ENCODE measurements at places on chromosomes 7 and 10.
A peak's percentile ranks its signal among the peaks of the same experiment; 100 is the strongest.

DNA sequence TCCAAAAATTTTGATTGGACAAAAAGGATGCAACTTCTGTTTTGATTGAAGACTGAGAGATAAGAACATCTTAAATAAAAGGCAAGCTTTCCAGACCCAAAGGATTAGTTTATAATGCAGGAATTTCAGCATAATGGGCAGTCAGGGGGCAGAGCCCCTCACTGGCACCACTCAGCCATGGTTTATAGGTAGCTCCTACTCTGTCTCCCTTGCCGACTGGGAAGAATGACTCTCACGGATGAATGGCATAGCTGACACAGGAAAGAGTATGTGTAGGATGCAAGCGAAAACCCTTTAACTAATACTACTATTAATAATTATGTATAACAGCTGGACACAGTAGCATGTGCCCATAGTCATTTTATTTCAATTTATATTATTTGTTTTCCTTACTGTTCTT, 53.3 kb downstream of the GALNT11 start:
- peaks cover 16% of the 10 kb centered on the region for H3K4me1 ChIP-seq
- H3K36me3 ChIP-seq = no peaks in the 10 kb centered on the region
- no peak overlapping the region for H3K4me3 ChIP-seq

GRCh38 chr10:61899663-61899996, 1.9 kb upstream of the ARID5B start:
- H3K4me1 ChIP-seq = peaks cover 39% of the 10 kb centered on the region
- H3K36me3 ChIP-seq = no peaks in the 10 kb centered on the region
- peak overlapping the region; percentile 80 for H3K27ac ChIP-seq
- peak overlapping the region; percentile 63 for H3K4me3 ChIP-seq

- H3K4me1 ChIP-seq = no peaks in the 10 kb centered on the region
- no peak overlapping the region for H3K4me3 ChIP-seq
- DNase-seq = no peak
Measured at GRCh38 chr10:51800725-51801424, 101.5 kb upstream of the CSTF2T start.

- H3K4me3 ChIP-seq = no peak overlapping the region
- no peak overlapping the region for H3K27ac ChIP-seq
- no peaks in the 10 kb centered on the region for H3K4me1 ChIP-seq
- no peaks in the 10 kb centered on the region for H3K27me3 ChIP-seq
- DNase-seq = no peak
Measured at GRCh38 chr7:116899308-116899707, 36.9 kb downstream of the CAPZA2 start.

DNA sequence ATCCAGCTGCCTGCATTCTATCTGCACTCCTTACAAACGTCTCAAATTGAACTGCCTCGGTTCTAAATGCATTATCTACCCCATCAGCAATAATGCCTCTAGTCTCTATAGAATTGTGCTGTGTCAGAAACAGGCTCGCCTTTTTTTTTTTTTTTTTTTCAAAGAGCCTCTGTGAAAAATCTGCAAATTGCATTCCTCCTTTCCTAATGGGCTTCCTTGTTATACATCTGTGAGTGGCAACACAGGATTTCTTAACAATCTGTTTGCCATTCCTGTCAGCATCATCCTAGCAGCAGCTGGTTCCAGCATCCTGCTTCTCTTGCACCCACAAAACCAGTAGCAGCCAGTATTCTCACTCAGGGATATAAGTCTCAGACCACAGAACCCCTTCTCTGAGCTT, 413.5 kb upstream of the SEMA3D start:
- no peak overlapping the region for H3K4me3 ChIP-seq
- H3K27me3 ChIP-seq = no peaks in the 10 kb centered on the region
- H3K36me3 ChIP-seq = no peaks in the 10 kb centered on the region
- H3K27ac ChIP-seq = no peak overlapping the region

DNA sequence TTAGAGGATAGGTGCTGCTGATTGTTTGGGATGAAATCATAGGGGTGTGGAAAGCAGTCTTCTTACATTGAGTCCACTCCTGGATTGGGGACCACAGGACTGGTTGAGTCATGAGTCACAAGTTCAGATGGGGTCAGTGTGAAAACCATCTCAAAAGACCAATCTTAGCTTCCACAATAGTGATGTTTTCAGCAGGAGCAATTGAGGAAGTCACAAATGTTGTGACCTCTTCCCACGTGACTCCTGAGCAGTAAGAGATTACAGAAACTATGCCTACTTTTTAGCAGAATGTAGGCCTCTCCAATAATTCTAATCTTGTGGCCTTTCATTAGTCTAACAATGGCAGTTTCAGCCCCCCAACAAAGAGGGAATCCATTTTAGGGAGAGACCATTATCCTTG, 256.9 kb upstream of the CDC14C start:
- no peaks in the 10 kb centered on the region for H3K27me3 ChIP-seq
- H3K4me3 ChIP-seq = no peak overlapping the region
- DNase-seq = no peak
- H3K4me1 ChIP-seq = no peaks in the 10 kb centered on the region
- H3K27ac ChIP-seq = no peak overlapping the region
- no peaks in the 10 kb centered on the region for H3K36me3 ChIP-seq

GRCh38 chr10:50740293-50740648, 535 bp downstream of the ASAH2B start:
- no peak for DNase-seq
- no peaks in the 10 kb centered on the region for H3K36me3 ChIP-seq
- H3K4me1 ChIP-seq = peaks cover 11% of the 10 kb centered on the region
- H3K4me3 ChIP-seq = peak overlapping the region; percentile 57
- H3K27me3 ChIP-seq = no peaks in the 10 kb centered on the region

GRCh38 chr10:34791947-34792346, 23.1 kb downstream of the PARD3 start:
- H3K36me3 ChIP-seq = no peaks in the 10 kb centered on the region
- H3K27ac ChIP-seq = no peak overlapping the region
- no peaks in the 10 kb centered on the region for H3K4me1 ChIP-seq

DNA sequence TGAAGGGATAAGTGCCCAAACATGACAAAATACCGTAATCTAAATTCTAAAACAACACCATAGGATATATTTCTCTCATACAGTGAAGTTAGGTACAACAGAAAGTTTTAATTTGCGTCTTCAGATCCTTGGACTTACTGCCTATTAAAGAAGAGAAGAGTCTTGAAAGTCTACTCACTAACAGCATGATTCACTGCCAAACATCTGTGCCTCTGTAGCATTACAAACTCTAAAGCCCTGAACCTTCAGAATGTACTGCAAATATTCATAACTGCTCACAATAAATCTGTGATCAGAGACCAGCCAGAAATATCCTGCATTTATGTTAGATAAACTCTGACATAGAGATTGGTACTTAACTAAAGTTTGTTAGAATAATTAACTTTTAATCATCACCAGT, 365.3 kb downstream of the PARD3 start:
- no peaks in the 10 kb centered on the region for H3K27me3 ChIP-seq
- no peak overlapping the region for H3K27ac ChIP-seq
- H3K4me1 ChIP-seq = no peaks in the 10 kb centered on the region
- H3K4me3 ChIP-seq = no peak overlapping the region
- no peak for DNase-seq
- no peaks in the 10 kb centered on the region for H3K36me3 ChIP-seq

GRCh38 chr7:81330108-81330507, 411.3 kb upstream of the SEMA3C start:
- DNase-seq = no peak
- H3K4me1 ChIP-seq = no peaks in the 10 kb centered on the region
- no peak overlapping the region for H3K27ac ChIP-seq
- H3K4me3 ChIP-seq = no peak overlapping the region

GRCh38 chr10:14761372-14761771, 13.3 kb downstream of the FAM107B start:
- H3K27me3 ChIP-seq = no peaks in the 10 kb centered on the region
- H3K4me3 ChIP-seq = no peak overlapping the region
- no peak overlapping the region for H3K27ac ChIP-seq

DNA sequence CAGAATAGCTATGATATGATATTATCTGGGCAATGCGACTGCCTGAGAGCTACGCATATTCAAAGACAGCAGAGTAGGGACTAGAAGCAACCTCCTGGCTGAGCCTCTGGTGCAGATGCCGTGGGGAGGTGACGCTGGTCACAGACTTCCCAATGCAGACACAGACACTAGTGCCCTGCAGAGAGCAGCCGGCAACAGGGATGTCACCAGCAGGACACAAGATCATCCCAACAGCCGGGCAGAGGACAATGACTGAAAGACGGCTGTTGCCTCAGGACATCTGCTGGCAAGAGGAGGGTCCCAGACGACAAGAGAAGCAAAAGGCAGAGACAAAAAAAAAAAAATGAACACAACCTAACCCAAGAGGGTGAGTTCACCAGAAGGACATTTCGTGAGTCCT, 104.6 kb downstream of the CALN1 start:
- no peaks in the 10 kb centered on the region for H3K4me1 ChIP-seq
- no peaks in the 10 kb centered on the region for H3K36me3 ChIP-seq
- no peak overlapping the region for H3K4me3 ChIP-seq
- H3K27ac ChIP-seq = no peak overlapping the region
- no peaks in the 10 kb centered on the region for H3K27me3 ChIP-seq
- DNase-seq = no peak

DNA sequence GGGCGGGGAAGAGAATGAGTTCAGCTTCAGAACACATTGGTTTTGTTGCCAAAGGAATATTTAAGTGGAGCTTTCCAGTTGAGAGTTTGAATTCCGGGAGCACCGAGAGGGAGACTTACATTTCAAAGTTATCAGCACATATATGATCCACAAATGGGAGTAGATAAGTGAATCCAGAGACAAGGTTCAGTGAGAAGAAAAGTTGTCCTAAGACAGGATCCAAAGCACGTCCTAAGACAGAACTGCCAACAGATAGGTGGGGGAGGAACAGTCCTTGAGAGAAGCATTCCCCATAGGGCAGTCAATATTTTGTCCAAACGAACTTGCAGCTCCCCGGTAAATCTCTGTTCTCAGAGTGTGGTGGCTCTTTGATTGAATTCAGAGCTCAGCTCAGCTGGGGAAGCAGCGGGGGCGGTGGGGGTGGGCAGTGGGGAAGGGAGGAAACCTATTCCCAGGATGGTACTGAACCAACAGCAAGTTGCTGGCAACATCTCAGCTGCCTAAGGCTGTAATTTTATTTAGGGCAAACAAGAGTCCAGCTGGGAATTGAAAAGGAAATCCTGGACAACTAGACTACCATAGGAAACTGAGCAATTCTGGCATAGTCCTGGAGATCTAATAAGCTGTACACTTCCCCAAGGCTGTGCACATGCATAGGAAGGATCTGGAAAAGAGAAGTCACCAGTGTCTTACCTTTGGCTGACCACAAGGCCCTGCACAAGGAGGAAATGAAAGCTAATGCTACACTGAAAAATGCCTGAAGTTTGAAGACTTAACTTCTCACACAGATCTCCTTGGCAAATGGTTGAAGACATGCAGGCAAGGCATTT, 94.2 kb upstream of the CXCL12 start:
- no peaks in the 10 kb centered on the region for H3K36me3 ChIP-seq
- H3K27ac ChIP-seq = no peak overlapping the region
- DNase-seq = no peak

DNA sequence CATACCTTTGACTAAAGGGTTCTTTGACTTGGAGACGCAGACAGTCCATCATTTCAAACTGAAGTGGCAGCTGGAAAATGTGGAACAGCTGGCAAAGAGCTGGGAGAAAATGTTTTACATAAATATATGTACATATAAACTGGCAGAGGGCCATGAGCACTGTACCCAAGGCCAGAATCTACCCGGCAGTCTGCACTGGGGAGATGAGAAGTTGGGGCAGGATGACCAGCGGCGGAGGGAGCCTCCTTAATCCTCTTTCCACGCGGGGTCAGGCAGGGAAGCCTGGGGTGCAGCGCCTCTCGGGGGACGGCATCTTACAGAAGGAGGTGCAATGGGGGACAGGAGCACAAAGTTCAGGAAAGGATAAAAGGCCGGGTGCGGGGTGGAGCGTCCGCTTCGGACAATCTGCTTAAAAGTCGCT, 1.3 kb downstream of the GLI3 start:
- no peak overlapping the region for H3K4me3 ChIP-seq
- DNase-seq = no peak
- H3K27ac ChIP-seq = no peak overlapping the region
- H3K36me3 ChIP-seq = no peaks in the 10 kb centered on the region
- peaks cover 8% of the 10 kb centered on the region for H3K27me3 ChIP-seq
- H3K4me1 ChIP-seq = no peaks in the 10 kb centered on the region

DNA sequence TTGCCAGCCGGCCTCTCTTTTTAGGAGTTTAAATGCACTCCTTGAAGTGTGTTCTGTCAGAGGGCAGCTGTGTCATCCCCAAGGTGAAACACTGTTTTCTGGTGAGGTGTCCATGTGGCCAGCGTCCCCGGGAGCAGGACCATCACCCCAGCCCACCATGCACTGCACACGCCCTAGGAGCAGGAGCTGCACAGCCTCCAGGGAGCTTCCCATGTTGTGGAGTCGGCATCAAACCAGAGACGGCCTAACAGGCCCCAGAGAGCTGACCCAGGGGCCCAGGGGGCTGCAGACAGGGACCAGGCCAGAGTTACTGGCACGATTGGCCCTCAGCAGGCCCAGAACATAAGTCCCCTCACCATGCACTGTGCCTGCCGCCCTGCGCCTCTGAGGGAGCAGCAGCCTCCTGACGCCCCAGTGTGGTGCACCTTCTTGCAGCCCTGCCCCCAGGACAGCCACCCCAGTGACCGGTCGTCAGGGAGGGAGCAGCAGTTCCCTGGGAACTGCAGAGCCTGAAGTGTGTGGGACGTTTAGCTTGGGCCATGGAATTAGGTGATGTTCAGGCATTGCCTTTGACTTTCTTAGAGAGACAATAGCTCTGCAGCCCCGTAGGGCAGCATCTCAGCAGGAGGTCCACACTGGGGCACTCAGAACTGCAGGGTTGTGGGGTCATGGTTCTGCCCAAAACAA, 97.9 kb downstream of the NKX6-2 start:
- no peak for DNase-seq
- peaks cover 7% of the 10 kb centered on the region for H3K36me3 ChIP-seq
- H3K4me3 ChIP-seq = no peak overlapping the region
- H3K4me1 ChIP-seq = peaks cover 9% of the 10 kb centered on the region

DNA sequence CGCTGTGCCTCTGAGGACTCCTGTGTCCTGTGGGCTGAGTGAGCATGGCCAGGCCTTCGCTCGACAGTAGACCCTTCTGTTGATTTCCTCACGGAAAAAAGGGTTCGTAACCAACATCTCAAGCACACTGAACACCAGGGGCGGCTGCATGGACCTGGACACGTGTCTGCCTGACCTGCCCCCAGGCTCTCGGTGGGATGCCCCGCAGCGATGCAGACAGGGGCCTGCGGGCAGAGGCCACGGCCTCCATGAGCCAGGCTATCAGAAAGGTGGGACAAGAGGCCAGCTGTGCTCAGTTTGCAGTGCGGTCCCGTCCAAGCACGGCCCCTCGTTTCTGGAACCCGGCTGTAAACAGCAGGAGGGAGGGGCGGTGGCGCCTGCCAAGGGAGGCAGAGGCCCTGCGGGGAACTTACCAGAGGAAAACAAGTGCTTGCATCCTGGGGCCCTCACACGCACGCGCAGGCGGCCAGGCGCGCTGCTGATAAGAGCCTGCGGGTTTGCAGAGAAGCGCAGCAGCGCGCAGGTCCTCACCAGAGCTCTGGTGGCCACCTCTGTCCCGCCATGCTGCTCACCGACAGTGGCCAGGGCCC, 10.6 kb downstream of the GPR146 start:
- no peak overlapping the region for H3K4me3 ChIP-seq
- H3K4me1 ChIP-seq = peaks cover 35% of the 10 kb centered on the region
- peak; percentile 47 for DNase-seq

DNA sequence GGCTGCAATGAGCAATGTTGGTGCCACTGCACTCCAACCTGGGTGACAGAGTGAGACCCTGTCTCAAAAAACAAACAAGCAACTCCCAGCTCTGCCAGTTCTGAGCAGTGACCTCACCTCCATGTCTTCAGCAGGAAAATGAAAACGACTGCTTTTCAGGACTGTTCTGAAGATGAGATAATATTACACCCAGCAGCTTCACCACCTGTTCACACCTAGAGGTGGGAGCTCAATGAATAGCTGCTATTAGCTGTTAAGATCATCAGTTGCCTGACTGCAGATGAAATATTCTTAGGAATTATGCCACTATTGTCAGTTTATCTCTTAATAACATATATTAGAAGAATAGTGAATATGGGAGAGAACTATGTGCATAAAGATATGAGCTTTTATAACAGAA, 48.4 kb upstream of the CYTH3 start:
- H3K4me1 ChIP-seq = no peaks in the 10 kb centered on the region
- no peaks in the 10 kb centered on the region for H3K27me3 ChIP-seq
